ENCODE measurements at places on chromosomes 11 and 22.
A peak's percentile ranks its signal among the peaks of the same experiment; 100 is the strongest.

DNA sequence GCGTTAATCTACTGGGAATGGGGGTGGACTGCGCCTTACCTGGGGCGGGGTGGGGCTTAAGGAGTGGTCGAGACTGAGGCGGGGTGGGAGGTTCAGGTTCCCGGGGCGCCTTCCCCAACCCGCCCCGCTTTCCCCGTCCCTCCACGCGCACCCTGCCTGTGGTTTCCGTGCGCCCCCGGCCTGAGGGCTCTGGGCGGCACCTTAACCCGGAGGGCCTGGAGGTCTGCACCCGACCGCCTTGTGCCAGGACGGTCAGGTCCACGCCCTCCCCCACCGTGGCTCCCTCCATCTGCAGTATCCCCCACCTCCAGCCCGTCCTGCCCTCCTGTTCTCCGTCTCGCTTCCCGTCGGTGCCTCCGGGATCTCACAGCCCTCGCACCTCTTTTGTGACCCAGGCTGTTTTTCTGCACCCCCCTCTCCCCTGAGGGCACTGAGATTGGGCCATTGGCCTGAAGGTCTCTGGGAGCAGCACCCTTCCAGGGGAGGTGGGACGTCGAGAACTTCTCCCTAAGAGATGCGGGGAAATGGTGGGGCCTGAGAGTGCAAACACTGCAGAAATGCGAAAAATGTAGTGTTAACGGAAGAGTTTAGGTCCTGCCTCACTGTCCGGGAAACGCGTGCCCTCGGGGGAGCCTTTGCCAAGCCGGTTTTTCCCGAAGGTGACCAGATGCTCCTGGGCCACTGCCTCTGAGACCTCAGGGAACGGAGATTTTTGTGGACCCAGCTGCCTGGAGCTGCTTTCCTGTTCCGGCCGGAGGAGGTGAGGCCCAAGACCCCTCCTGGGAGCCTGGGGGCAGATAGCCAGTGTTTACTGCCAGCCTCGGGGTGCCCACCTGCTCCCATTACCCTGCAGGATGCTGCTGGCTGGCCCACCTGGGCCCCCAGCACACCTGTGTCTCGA, 1.2 kb upstream of the ASCL2 start:
- no peak for DNase-seq

GRCh38 chr11:131817687-131818188, 447.3 kb downstream of the NTM start:
- no peak for DNase-seq

- DNase-seq: no peak
Measured at GRCh38 chr11:123719452-123719851, 22.0 kb downstream of the ZNF202 start.

GRCh38 chr11:122267602-122268001, 151.6 kb upstream of the BLID start:
- no peak for DNase-seq

- DNase-seq: no peak
Measured at GRCh38 chr22:26780521-26780920, 123.1 kb downstream of the MIAT start.

GRCh38 chr22:50532824-50533796, 3.3 kb upstream of the TYMP start:
- DNase-seq: no peak

GRCh38 chr11:32427616-32427934, 7.8 kb downstream of the WT1 start:
- DNase-seq: no peak

DNA sequence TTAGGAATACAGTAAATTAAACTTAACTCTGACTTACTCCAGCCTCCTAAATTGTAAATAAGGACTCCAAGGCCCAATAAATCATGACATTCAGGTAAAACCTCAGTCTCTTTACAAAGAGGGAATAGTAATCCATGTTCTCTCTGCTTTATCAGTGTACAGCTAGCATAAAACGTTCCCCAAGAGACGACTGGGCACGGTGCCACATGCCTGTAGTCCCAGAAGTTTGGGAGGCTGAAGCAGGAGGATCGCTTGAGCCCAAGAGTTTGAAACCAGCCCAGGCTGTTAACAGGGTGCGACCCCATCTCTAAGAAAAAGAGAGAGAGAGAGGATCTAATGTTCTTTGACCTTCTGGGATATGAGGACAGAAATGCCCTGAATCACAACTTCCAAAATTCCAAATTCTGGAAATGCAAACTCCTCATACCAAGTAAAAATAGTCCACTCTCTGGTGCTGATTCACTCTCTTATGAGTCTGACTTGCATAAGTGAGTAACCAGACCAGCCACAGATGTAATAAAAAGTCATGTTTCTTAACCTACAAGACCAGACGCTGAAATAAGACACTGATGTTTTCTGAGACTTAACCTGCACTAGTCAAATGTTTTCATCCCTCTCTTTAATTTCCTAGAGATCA, 25.5 kb downstream of the NNMT start:
- DNase-seq: no peak

DNA sequence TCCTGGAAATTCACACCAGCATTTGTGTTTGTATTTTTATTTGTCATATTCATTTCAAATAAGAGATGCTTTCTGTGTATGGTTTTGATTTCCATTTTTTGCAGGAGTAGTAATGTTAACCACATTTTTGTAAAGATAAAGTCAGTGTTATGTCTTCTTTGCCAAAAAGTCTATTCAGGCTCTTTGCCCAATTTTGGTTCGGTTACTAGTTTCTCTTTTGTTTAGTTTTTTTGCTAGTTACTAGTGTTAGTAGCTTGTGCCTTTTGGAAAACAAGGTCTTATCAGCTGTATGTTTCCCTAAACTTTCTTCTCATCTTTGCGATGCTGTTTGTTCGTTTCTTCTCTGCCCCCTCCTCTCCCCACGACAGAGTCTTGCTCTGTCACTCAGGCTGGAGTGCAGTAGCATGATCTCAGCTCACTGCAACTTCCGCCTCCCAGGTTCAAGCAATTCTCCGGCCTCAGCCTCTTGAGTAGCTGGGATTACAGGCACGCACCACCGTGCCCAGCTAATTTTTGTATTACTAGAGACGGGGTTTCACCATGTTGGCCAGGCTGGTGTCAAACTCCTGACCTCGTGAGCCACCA, 112.3 kb upstream of the GRK3 start:
- no peak for DNase-seq

DNA sequence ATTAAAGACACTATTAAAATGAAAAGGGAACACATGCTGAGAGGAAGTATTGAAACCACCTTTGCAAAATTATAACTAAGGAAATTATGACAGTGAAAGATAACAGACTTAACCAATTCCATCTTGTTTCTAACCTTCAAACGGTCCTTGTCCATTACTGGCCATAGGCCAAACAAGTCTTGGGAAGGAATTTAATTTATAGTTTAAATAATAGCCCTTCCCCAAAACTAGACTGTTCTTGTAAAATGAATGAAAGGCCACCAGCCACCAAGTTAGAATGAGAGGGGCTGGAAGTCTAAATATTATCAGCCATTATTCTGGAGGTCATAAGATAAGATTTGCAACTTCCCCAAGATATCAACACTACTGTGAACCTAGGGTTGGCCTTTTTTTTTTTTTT, 1.8 kb upstream of the TALDO1 start:
- no peak for DNase-seq

GRCh38 chr11:112693781-112694180, 267.4 kb upstream of the NCAM1 start:
- DNase-seq: no peak

GRCh38 chr11:26983645-26984044, 10.3 kb upstream of the FIBIN start:
- DNase-seq: no peak

DNA sequence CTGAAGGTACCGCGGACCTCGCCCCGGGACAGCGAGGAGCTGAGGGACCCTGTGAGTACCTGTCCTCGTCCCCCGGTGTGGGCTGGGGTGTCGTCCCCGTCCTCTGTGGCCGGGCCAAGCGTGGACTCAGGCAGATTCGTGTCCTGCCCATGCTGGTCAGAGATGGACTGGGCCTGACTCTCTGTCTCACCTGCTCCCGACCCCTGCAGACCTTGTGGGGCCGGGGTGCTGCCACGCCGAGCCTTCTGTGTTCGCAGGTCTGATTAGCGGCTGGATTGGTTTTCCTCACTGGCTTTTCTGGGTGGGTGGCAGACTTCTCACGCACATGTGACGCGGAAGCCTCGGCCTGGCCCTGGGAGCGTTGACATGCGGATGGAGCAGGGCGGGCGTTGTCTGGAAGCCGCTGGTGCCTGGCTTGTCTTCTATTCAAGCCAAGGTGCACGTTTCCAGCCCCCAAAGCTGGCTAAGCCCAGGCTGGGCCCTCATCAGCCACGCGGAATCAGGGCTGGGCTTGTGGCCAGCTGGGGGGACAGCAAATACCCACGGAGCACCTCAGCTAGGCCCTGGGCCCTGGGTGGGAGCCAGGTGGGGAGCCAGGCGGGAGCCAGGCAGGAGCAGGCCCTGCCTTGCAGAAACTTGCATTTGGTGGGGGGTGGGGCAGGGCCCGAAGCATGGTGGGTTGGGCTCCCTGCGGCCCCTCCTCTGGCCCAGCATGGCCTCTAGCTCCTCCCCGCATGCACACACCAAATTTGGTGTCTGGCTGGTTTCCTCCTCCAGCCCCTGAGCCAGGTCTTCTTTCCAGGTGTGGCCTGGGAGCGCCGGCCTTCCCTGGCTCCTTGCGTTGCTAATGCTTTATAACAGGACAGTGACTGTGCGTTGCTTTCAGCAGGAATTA, 7.0 kb downstream of the GRAMD4 start:
- no peak for DNase-seq

- no peak for DNase-seq
Measured at GRCh38 chr11:127226380-127226779, 225.8 kb upstream of the KIRREL3 start.

DNA sequence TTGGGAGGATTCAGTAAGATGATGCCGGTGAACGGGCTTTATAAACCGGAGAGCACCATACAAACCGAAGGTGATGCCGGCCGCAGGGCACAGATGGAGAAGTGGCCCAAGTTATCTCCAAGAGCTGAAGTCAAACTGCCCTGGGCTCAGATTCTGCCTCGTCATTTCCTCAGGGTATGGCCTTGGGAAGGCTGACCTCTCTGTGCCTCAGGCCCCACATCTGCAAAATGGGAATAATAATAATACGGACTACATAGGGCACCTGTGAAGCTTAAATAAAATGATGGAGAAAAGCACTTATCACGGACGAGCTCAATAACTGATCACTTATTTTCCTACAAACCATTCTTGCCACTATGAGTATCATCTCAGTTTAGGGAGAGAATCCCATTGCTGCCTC, 29.9 kb downstream of the DSCAML1 start:
- DNase-seq: no peak

DNA sequence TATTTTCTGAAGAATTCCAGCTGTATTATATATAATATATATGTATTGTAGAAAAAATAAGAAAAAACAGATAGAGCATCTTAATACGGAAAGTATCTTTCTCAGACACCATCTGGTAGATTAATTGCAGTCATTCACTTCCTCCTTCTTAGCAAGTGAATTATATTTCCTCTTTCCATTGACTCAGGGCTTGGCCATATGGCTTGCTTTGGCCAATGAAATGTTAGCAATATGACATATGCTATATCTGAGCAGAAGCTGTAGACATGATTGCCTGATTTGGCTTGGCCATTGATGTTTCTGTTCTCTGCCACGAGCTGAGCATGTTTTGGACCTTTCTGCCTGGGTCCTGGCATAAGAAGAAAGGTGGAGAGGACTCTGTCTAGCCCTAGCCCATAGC, 34.4 kb upstream of the ZBED5 start:
- DNase-seq: no peak

DNA sequence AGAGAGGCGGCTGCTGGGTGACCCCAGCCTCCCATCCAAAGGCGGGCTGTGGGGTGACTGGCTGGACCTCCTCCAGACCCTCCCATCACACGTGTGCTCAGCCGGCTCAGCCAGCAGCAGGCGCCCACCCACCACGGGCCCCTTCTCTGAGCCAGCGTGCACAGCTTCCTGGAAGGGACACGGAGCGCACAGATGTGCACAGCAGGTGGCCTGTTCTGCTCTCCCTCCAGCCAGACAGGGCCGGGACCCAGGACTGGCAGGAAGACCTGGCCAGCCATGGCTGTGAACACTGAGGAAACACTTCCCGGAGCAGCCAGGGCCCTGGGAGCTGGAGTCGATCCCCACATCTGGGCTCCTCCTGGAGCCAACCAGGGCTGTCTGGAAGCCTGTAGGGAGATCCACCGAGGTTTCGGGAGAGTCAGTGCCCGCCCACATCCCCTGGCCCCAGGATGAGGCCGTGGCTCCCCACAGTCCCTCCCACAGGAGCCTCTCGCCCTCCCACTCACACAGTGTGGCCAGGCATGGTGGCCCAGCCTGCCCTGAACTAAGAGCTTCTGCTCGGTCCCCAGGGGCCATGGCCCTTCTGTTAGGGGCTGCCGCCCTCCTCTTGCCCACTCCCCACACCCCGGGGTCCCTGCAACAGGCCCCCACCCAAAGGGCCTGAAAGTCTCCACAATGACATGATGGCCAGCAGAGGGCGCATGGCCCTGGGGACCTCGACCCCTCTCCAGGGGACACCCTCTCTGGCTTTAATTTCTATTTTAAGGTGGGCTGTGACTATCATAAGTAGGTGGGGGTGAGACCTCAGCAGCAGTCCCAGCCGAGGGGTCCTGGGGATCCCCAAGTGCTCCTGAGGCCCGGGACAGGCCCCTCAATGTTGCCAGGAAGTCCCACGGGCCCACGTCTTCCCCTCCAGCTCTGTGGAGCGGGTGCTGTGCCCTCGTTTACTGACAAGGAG, 90.6 kb upstream of the FGF3 start:
- DNase-seq: no peak

- DNase-seq: no peak
Measured at GRCh38 chr22:37502342-37503182, 16.4 kb upstream of the MFNG start.

GRCh38 chr11:129814244-129815014, 1.2 kb upstream of the TMEM45B start:
- peak; percentile 65 for DNase-seq

GRCh38 chr11:48180627-48181026, 36.0 kb upstream of the OR4B1 start:
- no peak for DNase-seq

DNA sequence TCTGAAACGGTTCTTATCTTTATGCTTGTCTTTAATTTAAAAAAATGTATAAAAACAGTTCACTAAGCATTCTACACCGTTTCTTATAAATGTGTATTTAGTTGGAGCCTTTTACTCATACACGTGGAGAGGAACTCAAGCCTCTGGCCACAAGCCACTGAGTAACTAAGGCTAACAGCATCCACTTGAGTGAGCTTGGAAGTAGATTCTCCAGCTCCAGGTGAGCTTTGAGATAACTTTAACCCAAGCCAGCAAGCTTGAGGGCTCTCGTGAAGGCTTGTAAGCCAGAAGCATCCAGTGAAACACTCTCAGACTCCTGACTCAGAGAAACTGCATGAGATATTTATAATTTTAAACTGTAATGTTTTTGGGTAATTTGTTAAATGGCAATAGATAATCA, 82.6 kb downstream of the ARHGAP20 start:
- no peak for DNase-seq

- no peak for DNase-seq
Measured at GRCh38 chr22:36399472-36399778, 11.7 kb upstream of the MYH9 start.
